ENCODE measurements at places on chromosomes 4 and X. TPM values are rescaled to one million over a fixed set of nuclear protein-coding genes. Genes with fewer than 3 reads are reported as not detected.

The VCX gene
- not detected for total RNA-seq

The TLR1 gene
- 4.7 TPM for total RNA-seq

The MAGEA10 gene
- not detected for total RNA-seq

The DGAT2L6 gene
- not detected for total RNA-seq

The CXorf65 gene
- total RNA-seq: not detected

The TMSB15C gene
- total RNA-seq: 1.9 TPM

The PLP1 gene
- total RNA-seq: 21.7 TPM

The GAGE12J gene
- total RNA-seq: not detected

The SLC34A2 gene
- not detected for total RNA-seq

The EMCN gene
- 22.5 TPM for total RNA-seq

The KDR gene
- total RNA-seq: 66.9 TPM

The CXCL10 gene
- total RNA-seq: 1.7 TPM

The EREG gene
- 2.4 TPM for total RNA-seq

The SMR3B gene
- not detected for total RNA-seq

The PDE6B gene
- 5.5 TPM for total RNA-seq

The CFP gene
- total RNA-seq: 4.3 TPM

The APEX2 gene
- total RNA-seq: 5.4 TPM

The PCDH10 gene
- total RNA-seq: 0.54 TPM

The RNF150 gene
- 70.5 TPM for total RNA-seq

The CPE gene
- 272 TPM for total RNA-seq

The CENPVL1 gene
- not detected for total RNA-seq

The GPRIN3 gene
- 3.0 TPM for total RNA-seq

The COL4A5 gene
- total RNA-seq: 583 TPM

The CXorf38 gene
- total RNA-seq: 15.3 TPM

The TCP11X2 gene
- not detected for total RNA-seq

The MID2 gene
- total RNA-seq: 54.6 TPM

The ADAM29 gene
- not detected for total RNA-seq

The ARHGEF9 gene
- total RNA-seq: 22.6 TPM

The CCNB3 gene
- 0.40 TPM for total RNA-seq

The ARHGAP6 gene
- total RNA-seq: 33.3 TPM
